Activated B cell treated with CpG ODN at 0.5 μM for 24 hours (primary cell): ENCODE measurements at places on chromosomes 2 and 18. TPM values are rescaled to one million over a fixed set of nuclear protein-coding genes. Genes with fewer than 3 reads are reported as not detected.

HOXD12 gene
- total RNA-seq = not detected in 2 replicates

C2orf80 gene
- total RNA-seq = not detected in 2 replicates

ALKAL2 gene
- total RNA-seq = not detected in 2 replicates

HK2 gene
- total RNA-seq = 14.5 and 15.3 TPM in 2 replicates

GRCh38 chr2:16010951-16011620 lies 70.7 kb downstream of the MYCN start:
- no peak for DNase-seq

DNA sequence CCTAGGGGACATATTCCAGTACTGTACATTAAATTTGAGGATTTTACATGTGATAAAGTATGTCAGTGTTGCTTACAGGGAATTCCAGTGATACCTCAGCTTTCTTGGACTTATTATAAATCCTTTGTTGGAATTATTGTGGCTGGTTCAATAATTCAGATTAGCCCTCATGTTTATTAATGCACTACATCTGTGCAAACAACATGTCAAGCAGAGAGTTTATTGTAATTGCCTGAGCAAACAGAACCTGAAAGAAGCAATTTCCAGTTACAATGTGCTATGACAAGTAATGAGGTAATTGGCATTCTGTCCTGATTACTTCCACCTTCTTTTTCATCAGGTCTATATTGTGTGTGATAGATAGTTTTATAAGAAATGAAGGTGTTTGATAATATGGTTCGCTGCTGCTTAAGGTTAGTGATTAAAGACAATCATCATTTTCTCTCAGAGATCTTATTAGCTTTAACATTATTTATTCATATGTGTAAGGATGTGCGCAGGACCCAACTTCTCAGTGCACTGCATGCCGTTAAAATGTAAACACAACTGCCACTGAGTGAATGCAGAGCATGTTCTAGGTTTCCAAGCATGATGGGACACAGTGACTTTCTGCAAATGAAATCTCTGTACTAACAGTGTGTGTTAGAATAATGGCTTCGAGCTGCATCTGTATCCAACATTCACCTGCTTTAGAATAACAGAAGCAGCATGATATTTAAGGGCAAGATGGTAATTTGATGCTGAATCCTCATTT lies 973.7 kb upstream of the POU3F3 start:
- DNase-seq = no peak

GRCh38 chr2:86028766-86029381 lies 76.8 kb downstream of the POLR1A start:
- DNase-seq = no peak

DNA sequence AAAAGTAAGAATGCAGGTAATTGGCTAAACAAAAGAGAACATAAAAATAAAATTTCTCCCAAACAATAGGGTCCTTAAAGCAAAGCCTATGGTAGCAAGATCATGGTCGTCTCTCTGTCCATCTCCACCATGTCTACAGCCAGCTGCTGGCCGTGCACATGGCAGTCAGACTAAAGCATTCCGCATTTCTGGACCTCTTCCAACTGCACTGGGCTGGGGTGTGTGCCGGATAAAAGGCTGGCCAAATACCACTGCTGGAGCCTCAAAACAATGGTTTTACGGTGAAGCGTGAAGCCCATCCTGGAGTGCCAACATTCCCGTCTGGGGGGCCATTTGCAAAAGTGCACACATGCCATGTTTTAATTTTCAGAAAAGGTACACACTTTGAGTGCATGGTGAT lies 74.8 kb upstream of the PIEZO2 start:
- DNase-seq = no peak

GRCh38 chr2:20509770-20510490 lies 63.1 kb downstream of the RHOB start:
- DNase-seq = no peak

IL36G gene
- not detected in 2 replicates for total RNA-seq

FKBP7 gene
- total RNA-seq = 0.44 and 0.64 TPM in 2 replicates

ASB18 gene
- not detected in 2 replicates for total RNA-seq

DNA sequence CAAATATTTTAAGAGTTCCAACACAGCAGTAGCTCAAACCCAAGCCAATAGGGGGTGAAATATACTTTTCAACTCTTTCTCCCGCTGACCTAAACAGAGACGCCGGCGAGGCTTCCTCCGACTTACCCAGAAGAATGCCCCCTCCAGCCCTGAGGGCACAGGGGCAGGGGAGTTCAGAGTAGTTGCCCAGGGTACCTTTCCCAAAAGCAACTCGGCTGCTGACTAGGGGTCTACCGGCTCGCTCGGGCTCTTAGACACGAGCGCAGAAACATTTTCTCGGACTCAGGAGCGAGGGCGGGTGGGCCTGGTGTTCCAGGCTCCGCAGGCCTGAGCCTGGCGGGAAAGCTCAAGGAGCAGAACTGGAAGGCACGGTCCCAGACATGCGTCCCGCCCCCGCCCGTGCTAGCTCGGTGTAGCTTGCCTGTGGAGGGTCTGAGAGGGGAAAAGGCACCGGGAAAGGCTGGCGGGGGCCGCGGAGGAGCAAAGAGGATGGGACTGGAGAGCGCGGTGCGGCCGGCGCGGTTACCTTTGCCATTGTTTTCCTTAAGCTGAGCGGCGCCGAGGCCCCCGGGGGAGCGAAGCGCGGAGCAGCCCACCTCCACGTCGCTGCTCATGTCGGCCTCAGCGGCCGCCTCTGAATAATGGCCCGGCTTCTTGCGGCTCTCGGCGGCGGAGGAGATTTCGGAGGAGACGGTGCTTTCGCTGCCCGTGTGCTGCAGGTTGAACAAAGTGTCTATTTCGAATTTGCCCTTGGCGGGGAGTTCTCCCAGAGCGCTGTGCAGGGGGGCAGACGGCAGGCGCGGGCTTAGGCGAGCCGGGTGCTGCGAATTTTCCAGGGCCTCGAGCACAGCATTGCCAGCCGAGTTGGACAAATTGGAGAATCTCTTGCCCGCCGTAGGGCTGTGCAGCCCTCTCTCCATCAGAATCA lies 674 bp downstream of the EVX2 start:
- no peak for DNase-seq

GMCL1 gene
- 8.0 and 13.0 TPM in 2 replicates for total RNA-seq

DNA sequence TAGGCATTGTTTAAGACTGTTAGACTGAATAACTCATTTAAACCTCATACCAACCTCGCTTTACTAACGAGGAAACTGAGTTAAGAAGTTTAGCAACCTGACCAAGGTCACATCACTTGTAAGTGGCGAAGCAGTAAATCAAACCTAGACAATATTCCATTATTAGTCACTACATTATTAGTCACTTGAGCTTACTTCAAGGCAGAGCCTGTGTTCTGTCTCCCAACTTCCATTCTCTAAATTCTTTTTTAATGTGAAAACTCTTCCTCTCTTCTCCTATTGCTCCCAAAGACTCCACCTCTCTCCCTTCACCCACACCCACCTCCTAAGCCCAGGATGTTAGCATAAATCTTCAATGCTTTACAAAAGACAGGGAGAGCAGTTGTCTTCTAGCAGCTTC lies 156.5 kb downstream of the ARL6IP6 start:
- DNase-seq = no peak

DNA sequence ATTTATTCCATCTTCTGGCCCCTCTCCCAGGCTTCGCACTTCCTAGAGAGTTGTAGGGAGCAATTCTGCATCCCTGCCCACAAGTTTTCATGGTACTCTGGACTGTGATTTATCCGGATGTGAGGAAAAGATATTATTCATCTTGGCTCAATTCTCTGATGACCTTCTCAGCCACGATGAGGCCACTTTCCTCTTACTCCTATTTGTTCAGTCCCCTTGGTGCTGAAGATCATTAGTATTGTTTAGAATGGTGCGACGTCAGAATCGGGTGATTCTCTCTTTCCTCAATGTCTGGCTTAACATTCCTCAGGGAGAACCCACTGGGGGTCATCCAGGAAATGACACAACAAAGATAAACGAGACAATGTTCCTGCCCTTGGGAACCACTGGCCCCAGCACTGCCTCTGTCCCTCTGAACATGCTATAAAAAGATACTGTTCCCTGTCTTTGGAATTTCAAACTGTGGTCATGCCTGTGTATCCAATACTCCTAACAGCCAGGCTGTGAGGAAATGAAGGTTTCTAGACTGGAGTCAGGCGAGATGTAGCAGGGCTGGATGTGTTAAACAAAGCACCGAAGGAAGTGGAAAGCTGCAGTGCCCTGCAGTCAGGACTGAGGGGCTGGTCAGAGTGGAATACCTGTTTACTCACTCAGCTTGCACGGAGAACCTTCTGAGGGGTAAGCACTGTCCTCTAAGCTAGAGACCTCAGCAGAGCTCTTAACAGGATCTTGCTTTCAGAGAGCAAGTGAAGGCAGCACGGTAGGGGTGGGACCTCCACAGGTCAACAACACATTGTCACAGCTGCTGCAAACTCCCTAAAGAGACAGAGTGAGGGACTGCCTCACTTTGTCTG lies 12.9 kb upstream of the GLI2 start:
- no peak for DNase-seq

DNA sequence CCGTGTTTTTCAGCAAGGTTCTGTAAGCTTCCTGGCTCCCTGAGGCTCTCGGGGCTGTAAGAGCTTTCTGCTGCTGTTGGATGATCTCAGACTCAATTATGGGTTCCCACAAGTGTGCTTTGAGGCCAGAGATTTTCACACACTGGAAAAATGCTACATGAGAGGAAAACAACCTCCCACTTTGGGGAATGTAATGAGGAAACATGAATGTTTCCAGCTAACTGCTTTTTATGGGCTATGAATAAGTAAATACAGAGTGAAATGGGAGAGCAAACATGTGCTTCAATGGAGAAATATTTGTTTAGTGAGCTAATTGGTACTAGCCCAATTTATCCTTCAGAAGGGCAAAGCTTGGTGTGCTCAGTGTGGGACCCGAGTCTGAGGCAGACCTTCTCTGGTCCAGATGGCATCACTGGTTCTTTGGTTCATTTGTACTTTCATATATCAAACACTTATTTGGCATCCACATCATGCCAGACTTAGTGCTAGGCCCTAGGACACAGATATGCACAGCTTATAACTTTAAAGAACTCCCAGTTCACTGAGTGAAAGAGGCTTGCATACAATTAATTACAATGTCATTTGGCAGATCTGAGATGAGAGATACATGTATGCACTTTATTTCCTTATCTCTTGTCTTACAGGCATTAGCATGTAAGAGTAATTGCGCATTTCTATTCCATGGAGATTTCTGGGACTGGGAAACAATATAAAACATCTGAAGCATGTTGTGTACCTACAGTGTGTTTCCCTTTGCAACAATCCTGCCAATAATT lies 248.8 kb downstream of the RDH14 start:
- no peak for DNase-seq

DNA sequence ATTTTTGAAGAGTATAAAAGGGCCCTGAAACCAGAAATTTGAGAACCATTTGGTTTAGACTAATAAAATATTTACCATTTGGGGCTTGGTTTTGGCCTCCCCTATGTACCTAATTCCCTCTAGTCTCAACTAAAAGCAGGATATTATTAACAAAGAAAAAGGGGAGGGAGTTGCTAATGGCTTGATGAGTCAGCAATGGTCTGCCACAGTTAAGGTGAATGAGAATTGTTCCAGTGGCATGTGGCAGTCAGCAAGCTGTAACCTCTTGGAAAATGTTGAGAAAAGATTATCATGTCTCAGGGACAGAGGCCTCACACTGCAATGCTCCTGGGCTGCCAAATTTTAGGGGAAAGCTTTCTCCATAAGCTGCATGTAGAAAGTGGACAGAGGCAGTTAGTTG lies 20.1 kb upstream of the SLC39A10 start:
- no peak for DNase-seq

DNA sequence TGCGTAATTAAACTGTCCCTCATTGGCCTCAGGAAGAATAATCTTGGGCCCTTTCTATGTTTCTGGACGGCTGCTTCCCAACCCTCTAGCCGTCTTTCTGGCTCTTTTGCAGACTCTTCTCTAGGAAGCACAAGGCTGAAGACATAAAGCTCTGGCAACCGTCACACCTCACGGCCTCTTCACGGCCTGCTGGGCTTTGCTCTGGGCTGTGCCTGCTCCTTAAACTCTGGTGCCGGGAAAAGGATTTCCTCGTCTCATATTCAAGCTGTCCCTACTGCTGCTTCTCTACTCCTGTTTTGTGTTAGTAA lies 36.0 kb upstream of the WIPF1 start:
- DNase-seq = no peak

DNA sequence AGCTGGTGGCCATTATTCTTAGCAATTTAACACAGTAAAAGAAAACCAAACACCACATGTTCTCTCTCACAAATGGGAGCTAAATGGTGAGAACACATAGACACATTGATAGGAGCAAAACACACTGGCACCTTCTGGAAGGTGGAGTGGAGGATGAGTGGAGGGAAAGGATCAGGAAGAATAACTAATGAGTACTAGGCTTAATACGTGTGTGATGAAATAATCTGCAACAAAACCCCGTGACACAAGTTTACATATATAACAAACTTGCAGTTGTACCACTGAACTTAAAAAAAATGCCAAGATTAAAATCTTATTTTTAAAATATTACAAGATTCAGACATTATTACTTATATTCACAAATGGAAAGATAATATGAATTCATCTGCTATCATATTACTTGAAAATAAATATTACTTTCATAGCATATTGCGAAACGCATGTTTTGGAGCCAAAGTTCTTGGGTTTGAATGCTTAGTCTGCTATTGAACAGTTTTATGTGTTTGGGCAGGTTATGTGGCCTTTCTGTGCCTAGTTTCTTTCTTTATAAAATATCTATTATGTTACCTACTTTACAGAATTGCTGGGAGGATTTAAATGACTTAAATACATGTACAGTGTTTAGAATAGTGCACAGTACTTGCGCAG lies 20.5 kb downstream of the ANKRD62 start:
- no peak for DNase-seq

- DNase-seq = no peak
Observed at GRCh38 chr2:43391878-43392215, 165.4 kb upstream of the ZFP36L2 start.

GRCh38 chr2:45024600-45025291 lies 15.5 kb upstream of the SIX2 start:
- DNase-seq = no peak

DNA sequence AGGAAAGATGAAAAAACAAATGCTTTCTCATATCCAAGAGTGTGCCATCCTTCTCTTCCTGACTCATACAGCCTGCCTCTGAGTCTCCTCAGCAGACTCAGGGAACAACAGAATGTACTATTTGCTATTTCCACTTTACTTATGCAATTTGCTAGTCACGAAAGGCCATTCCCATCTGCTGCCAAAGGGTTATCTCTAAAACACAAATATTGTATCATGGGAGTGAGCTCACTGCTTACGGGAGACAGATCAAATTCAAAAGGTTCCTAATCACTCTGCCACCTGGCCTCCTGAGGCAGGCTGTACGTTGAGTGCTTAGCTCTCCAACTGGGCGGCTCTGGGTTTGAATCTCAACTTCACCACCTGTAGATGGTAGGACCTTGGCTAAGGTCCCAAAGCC lies 92.0 kb downstream of the GAREM1 start:
- DNase-seq = no peak

- DNase-seq = no peak
Observed at GRCh38 chr18:13184396-13184795, 34.2 kb upstream of the LDLRAD4 start.

SALL3 gene
- not detected in 2 replicates for total RNA-seq

DNA sequence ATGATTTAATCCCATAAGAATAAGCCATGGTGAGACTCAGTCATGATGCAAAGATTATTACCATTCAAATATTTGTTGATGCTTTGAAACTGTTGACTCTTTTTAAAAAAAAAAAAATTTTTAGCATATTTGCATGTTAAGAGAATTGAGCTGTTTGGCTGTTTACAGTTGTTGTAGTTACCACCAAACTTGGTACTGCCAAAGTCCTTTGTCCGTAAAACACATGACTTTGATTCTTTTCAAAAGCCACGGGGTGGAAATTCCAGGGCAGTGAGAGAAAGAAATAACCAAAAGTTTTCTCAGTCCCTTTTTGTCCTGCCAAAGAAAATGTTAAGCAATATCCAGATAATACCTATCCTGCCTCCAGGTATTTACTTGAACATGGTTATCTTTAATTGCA lies 474.8 kb downstream of the METTL4 start:
- DNase-seq = no peak
